ENCODE measurements at places on chromosomes 12 and 14.
A peak's percentile ranks its signal among the peaks of the same experiment; 100 is the strongest.

DNA sequence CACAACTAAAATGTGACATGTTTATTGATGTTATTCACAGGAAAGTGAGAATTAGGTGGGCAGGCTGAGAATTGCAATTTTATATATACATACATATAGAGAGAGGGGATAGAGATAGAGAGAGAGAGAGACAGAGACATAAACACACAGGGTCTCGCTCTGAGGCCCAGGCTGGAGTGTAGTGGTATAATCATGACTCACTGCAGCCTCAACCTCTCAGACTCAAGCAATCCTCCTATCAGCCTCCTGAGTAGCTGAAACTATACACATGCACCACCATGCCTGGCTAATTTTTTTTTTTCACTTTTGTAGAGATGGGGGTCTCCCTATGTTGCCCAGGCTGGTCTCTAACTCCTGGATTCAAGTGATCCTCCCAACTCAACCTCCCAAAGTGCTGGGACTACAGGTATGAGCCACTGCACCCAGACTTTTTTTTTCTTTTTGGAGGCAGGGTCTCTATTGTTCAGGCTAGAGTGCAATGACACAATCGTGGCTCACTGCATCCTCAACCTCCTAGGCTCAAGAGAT lies 49.1 kb downstream of the R3HDM2 start:
- no peak for DNase-seq

GRCh38 chr12:58413794-58414193 lies 472.4 kb downstream of the ATP23 start:
- no peak for DNase-seq

DNA sequence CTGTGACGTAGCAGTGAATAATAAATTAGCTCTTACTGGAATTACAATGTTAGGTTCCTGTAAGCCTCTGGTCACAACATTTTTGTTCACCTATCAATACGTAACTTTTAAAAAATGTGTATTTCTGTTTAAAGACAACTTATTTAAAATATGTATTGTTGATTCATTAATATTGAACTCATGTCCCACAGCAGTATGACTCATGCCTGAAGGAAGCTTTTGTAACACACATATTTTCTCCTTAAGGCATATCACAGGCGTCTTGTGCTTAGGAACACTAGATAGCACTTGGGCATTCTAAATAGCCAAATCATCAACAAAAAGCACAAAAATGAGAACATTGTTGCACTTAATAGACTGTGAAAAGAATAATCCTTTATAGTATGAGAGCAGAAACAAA lies 92.5 kb downstream of the GPHN start:
- DNase-seq, result peak; percentile 2

GRCh38 chr14:65966188-65966587 lies 520.0 kb upstream of the CCDC196 start:
- no peak for DNase-seq

DNA sequence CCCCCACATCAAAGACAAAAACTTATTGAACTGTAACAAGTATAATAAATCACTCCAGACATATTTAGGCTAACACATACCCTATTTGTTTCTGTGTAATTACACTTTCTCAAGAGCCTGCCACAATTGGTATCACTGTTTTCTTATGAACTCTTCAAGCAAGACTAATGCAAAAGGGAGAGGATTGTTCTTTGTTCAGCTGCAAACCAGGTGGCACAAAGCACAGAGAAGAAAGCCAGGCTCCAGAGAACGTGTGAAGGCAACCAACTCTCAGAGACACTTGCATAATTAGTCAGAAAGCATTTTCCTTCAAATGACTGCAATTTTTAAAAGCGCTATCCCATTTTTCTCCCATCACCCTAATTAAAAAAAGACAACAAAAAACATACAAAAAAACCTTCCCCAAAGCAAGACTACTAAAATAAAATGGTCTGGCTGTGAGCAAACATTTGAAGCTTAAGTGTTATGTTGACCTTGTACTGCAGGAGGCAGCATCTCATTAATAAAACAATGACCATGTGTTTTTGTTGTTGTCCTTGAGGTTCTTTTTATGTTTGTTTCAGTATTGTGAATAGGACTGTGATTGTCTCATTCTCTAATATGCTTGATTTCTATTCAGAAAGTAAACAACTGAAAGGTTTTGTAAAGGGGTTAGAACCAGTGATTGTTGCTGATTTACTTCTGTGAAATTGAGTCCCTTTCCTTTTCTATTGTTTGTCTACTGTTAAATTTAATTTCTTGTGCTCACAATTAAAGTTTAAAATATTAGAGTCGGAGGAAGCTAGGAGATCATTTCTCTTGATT lies 452.7 kb upstream of the PDE3A start:
- DNase-seq, result no peak
